ENCODE measurements at places on chromosomes 4 and X.
A peak's percentile ranks its signal among the peaks of the same experiment; 100 is the strongest.

GRCh38 chrX:101219116-101219863, at the start of gene DRP2:
DRP2 (plus strand) TSS chrX:101219786; CDS start chrX:101231648, 11,862 bp downstream.
- no peak for DNase-seq

DNA sequence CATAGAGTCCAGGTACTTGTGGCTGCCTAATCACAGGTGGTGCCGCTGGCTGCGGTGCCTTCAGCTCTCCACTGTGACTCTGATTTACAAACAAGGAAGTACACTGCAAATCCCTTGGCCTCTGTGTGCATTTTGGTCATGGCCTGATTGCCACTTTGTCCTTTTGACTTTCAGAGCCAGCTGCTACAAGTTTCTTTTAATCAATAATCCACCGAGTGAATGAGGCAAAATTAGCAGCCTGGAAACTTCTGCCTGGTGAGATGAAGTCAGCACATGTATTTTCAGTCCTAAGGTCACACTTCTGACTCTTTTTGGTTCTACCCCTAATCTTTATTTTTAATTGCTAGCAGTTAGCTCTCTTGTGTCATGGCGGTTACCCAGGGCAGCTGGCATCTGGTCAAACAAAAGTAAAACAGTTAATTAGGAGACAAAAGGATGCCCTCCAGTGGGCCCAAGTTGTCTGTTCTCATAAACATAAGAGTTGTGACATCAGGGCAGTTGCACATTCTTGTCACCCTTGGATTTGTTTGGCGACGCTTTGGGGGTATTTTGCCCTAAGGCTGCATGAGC, 62.3 kb upstream of the LNX1 start:
- peak; percentile 21 for DNase-seq

- no peak for DNase-seq
These were observed 51.8 kb upstream of the JADE1 start for GRCh38 chr4:128757712-128758111.

DNA sequence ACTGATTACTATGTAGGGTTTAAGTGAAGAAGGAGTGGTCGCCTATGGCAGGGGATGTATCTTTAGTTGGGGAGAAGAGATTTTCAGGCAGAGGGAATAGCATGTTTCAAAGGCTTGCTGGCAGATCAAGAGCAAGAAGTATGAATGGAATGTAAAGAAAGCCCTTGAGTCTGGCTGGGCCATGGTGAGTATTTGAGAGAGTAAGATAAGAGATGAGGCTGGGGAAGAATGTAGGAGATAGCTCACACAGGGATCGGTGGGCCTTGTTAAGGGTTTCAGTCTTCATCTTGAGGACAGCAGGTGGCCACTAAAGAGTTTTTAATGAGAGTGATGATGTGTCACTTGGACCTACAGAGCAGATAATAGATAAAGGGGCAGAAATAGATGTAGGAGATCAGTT, 319.1 kb upstream of the RPS6KA3 start:
- DNase-seq, result no peak

DNA sequence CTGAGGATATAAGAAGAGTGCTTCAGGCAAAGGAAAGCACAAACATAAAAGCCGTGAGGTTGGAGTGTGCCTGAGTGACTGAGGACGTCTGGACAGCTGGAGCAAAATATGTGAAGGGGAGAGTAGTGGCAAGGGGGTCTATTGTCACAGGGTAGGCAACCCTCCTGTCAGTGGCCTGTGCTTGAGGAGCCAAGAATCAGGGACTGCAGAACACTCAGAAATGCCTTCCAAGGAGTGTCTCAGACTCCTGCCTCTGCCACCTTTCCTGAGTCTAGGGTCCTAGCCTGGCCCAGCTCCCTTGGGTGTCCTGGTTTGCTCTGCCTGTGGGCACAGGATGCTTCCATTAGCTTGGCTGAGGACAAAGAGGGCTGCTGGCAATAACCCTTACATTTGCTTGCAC, 152.5 kb upstream of the PJA1 start:
- no peak for DNase-seq

- DNase-seq, result peak; percentile 45
These were observed at the start of gene MAP7D3 for GRCh38 chrX:136251041-136251991. MAP7D3 (minus strand) TSS chrX:136251400; CDS start chrX:136251358, 42 bp downstream.

GRCh38 chr4:165379678-165380064, 863 bp downstream of the CPE start:
- DNase-seq, result no peak

- DNase-seq, result no peak
These were observed 72.0 kb upstream of the GPRIN3 start for GRCh38 chr4:89379511-89380044.

GRCh38 chr4:95268819-95269565, 279.8 kb downstream of the UNC5C start:
- DNase-seq, result no peak

GRCh38 chr4:10011885-10012284, 9.4 kb downstream of the SLC2A9 start:
- DNase-seq, result no peak

DNA sequence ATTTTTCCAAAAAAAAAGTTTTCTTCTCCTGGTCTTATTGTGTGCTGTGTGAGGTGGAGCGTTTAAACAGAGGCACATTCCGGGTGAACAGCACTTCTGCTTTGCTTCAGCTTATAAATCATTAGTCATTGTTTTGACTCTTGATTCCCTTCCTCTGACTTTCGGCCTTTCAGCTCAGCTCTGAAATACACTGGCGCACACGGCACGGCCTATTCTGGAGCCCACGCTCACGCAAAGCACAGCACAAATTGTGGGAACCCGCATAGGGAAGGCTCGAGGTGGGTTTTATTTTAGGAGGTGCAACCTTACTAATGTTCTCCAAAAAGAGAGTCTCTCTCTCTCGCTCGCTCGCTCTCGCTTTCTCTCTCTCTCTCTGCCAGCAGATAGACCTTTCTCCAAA, 4.0 kb downstream of the POU3F4 start:
- no peak for DNase-seq

GRCh38 chr4:8348071-8348470, 78.5 kb downstream of the HTRA3 start:
- DNase-seq, result no peak

DNA sequence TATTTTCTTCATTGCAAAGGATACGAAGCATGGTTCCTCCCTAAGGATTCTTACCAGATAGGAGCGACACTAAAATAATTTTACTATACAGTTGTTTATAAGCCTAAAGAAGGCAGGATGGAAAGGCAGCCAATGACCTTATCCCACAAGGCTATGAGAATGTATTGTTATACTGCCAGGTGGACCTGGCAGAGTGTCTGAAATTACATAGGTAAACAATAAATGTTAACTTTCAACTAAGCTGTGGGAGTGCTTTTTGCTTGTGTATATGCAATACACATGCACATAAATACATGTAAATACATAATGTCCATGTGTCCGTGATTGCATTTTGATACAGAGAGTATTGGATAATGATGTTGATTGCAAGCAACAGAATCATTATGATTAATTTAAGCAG, 850.6 kb downstream of the CENPC start:
- DNase-seq, result no peak

GRCh38 chrX:10660171-10660570, 39.8 kb upstream of the MID1 start:
- no peak for DNase-seq

DNA sequence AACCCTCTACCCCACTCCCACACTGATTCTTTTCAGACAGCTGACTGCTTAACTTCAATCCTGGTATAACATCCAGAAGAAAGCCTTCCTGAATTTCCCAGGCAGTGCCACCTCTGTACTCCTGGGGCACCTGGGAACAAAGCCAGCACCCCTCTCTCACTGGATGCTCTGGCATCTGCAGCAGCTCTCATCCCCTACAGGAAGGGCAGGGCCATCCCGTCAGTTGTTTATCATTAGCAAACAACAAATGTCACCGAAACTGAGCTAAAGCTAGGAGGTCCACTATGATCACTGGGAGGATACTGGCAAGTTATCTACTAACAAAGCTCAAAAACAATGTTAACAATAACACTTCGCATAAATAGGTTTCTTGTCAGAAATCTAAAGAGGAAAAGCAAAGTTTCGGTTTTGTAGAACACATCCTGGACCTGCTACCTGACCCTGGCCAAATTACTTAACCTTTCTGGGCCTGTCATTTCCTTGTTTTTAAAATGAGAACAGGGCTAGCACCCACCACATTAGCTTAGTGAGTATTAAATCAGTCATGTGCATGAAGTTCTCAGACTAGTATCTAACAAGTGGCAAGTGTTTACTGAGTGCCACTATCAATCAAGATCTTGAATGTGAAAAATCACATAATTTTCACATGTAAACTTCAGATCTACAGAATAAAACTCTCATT, 86.6 kb downstream of the NR3C2 start:
- no peak for DNase-seq

DNA sequence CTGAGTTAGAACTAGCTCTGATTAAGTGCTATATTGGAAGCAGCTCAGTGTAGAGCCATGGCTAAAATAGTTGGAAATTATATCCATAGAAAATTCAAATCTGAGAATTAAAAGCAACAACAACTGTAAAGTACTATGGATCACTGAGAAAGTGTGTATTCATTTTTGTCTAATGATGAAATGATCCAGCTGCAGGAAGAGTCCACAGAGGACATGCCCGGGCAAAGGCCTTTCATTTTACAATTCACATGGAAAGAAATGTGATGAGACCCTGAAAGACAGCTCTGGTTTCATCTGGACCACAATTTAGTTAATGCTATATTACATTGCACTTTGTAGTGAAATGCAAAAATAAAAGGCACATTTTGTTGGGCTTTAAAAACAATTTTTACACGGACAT, 196.8 kb upstream of the FAT1 start:
- DNase-seq, result no peak

GRCh38 chrX:109519001-109519400, 17.6 kb upstream of the NXT2 start:
- no peak for DNase-seq

GRCh38 chr4:5524446-5525299, 183.7 kb downstream of the EVC2 start:
- DNase-seq, result no peak

GRCh38 chrX:30521440-30522182, 56.0 kb downstream of the TASL start:
- no peak for DNase-seq

- no peak for DNase-seq
These were observed 21.1 kb downstream of the RBM10 start for GRCh38 chrX:47166126-47166525.

DNA sequence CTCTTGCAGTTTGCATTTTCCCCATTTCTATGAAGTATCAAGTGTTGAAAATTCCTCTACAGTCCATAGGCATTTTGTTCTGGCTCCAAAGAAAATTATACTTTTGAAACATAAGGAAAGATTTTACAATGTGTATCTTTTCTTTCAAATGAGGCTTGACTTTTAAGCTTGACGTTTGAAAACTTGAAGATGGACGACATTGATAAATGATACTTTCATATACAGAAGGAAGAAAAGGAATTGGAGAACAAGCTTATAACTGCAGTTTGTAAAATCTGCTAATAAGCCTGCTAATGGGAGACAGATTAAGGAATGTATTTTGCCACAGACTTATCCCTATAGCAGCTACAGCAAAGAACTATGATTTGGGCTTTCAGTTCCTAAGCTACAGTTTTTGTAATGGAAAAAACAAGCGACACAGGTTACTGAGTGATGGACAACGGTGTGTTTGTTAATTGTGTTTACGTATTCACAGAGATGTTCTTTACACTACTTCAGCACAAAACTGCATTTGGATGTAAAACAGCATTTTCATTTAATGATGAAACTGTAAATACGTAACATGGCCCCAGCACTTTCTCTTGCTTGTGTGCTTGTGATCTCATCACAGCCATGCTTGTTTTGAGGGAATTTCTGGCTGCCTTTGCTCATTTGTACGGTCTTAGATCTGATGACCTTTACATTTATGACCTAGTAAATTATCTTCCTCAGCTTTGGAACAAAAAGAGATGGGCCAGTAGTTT, 83.2 kb upstream of the FAT1 start:
- DNase-seq, result no peak

DNA sequence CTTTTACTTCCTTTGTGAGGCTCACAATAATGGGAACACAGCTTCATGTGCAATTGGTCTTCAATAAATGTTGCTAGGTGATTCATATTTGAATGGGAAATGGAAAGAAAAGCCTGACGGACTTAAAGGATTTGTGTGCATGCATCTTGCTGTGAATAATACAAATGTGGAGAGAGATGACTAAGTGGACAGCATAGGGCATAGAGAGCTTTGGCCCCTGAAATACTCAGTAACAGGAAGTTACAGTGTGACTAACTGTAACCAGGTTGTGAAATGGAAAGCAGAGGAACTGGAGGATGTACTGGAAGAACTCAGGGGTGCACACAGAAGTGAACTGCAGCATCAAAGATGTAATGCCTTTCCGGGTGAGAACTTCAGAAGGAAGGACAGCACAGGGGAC, 206.7 kb downstream of the MGST2 start:
- no peak for DNase-seq

DNA sequence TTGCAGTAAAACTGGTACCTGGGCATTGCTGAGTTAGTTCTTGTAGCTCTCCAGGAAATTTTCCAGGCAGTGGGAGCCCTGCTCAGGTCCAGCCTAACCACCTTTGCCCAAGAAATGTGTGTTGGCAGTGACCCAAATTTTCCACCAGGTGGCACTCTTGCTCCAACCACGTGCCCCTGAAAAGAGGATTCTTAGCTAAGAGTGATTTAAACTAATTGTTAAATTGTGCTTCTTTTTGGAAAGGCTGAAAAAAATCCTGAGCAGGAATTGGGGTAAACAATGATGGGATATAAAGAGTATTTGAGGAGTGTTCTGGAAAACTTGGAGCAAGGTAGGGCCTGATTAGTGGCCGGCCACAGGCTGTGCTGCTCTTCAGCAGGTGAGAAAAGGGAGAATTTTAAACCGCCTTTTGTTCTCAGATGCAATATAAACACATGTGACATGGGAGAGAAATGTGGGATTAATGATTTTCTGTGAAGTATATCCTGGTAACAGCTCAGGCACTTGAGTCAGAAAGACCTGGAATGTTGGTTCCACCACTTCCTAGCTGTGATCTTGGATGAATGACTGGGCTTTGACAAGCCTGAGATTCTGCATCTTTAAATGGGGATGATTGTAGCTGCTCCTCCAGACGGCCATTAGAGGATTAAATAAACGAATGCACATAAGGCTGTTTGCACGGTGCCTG, 219.6 kb downstream of the PTTG2 start:
- peak; percentile 95 for DNase-seq

DNA sequence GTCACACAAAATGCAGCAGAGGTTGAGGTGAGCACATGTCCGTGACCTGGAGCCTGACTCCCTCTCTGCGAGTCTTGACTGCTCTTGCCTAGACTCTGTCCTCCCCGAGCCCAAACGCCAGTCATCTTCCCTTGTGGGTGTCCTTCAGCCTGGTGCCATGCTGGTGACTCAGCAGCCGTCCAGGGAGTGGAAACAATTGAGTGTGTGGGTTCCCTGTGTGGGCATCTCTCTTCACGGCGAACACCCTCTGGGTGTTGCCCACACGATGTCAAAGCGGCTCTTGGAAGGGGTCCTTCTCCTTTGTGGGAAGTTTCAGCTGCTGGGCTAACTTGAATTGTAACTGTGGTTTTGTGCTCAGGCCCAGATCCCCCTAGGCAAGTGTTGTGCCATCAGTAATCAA, 17.5 kb upstream of the MSANTD1 start:
- DNase-seq, result no peak

DNA sequence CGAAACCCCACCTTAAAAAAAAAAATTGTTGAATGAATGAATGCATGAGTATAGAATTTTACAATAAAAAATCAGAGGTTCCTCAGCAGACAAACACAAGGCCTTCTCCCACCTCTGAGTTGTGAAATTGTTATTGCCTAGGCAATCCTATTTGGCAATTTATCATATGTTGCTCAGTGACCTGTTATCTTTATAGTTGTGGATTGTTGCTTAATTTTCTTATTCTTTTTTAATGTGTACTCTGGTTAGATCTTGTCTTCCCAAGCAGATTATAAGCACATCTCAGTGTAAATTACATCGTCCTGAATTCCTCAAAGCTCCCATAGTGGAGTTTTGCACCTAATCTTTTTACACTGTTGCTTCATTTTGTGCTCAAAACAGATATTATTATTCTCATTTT, 71.9 kb downstream of the RBM47 start:
- DNase-seq, result no peak

Data from HT-29 (cell line).